ENCODE measurements at places on chromosomes 1 and 21.

GRCh38 chr1:109241344-109241743 lies 8.0 kb upstream of the CELSR2 start:
- no peak for DNase-seq

DNA sequence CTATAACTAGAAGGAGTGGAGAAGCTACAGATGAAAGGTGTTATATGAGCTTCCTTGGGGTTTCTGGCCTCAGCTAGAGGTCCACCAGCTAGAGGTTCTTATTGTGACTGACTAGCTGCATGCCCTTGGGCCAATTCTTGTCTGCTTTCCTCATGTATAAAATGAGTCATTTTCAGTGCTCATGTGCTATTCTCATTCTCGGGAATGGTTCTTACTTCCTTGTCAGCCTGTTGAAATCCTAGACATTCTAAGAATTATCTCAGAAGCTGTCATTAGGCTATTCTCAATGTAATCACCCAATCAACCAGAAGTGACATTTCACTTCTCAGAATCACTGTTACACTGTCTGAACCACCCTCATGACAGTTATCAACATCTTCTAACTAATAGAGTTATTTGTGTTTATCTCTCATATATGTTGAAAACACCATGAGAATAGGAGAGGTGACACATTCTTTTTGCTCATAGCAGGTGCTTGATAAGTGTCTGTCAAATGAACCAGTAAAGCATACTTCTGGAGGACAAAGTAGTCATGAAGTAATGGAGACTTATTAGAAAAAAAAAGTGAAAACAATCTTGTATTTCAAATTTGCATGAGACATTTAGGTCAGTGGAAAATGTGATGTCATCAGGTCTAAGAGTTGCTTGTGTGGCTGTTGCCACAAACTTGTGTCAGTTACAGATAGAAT lies 122.8 kb upstream of the IVNS1ABP start:
- no peak for DNase-seq

- DNase-seq, result no peak
These were observed 9.1 kb downstream of the AHDC1 start for GRCh38 chr1:27594564-27595510.

DNA sequence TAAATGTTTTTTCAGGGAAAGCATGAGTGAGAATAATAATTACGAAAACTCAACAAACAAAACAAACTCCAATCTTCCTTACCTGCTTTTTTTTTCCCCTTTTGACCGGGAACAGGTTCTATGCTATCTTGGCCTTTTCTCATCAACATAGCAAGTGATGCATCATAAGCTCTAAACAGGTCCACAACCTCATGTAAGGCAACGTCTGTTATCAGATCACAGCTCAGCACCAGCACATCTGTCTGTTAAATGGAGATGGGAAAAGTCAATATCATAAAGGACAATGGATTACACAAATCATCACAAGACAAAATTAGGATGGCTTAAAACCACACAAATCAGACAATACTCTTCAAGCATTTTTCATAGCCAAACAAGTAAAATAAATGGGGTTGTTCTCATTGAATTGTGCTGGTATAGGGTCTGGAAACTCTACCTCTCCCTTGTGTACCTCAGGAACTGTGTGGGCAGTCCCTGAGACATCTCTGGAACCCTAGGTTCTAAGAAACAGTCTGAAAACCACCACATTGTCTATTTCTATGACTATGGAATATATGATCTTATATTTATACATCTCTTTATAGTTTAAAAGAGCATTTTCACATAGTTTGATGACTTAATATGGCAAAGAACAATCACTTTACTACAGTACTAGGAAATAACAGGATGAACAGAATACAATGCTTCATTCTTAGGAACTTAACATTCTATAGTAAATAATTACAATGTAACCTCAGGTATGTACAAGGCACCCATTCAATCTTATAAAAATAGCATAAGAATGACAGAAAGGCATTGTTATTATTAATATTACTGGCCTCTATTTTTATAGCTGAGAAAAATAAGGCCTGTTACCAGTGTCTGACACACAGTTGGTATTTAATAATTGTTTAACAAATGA lies 44.7 kb downstream of the EIF2B3 start:
- no peak for DNase-seq

DNA sequence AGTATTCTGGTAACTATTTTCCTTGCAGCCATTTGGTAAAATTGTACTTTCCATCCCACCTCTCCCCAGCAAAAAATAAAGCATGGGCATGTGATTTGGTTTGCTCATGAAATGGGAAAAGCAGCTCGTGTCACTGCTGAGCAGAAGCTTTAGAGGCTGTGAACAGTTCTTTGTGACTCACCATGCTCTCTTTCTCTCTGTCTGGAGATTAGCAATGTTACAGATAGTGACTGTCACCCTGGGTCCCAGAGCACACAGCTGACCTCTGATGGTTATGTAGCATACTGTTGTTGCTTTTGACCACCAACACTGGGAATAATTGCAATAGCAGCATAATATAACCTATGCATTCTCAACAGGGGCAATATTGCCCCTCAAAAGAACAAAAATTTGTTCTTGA lies 70.6 kb downstream of the RGS2 start:
- DNase-seq, result no peak

DNA sequence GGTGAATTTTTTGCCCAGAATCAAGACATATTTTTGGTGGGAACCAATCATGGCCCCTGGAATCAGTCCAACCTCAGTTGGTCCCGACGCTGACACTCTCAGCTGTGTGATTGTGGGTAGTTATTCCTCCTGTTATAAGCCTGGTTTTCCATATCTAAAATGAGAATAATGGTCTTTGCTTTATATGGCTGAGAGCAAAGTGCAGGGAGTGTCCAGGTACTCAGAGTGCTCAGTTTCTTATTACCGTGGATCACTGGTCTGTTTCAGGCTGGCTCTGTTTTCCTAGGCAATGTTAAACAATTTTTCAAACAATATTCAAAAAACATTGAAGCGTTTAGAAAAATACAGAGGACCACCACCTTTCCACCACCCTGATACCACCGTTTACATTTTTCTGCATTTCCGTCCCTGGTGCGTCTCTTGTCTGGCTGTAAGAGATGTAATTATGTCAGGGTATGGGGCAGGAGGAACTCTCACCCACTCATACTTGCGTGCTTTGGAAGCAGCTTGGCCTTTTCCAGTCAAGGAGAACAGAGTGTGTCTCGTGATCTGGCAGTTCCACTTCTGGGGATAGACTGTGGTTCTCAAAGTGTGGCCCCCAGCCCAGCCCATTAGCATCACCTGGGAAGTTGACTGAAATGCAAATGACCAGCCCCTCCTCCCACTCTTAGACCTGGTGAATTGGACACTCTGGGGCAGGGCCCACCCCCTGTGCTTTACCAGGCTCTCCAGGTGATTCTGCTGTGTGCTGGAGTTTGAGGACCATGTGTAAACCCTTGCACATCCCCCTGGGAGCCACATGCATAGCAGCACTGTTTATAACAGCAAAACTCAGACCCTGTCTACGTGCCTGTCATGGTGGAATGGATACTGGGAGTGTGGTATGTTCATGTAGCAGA lies 6.8 kb downstream of the MX1 start:
- no peak for DNase-seq

- DNase-seq, result no peak
These were observed 261.0 kb downstream of the RHOU start for GRCh38 chr1:228996281-228996680.

DNA sequence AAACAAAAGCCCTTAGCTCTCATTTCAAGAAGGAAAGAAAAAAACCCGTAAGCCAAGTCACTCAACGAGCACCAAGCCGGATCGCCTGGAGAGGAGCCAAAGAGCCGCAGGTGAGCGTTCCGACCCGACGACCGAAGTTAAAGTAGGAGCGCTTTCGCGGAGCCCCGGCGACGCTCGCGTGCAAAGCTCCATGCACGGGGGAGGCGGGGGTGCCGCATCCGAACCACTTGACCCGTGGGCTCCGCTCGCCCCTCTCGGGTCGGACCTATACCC lies 382 bp downstream of the GPBP1L1 start:
- DNase-seq, result no peak

GRCh38 chr1:183278739-183279591 lies 92.9 kb downstream of the LAMC2 start:
- no peak for DNase-seq

DNA sequence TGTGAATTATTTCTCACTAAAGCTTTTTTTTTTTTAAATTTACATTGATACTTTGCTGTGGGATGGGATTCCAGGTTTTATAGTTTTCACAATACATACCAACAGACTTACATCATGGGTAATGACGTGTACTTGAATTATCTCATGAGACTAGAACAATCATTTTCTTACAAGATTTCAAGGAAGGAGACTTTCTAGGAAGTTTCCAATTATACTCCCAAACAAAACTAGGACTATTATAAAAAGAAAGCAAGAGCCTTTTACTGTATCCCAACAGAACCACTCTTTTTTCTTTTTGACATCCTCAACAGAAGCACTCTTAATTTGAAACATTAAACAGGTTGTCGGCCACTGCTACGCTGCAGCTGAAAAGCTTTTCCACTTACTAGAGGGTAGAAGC lies 48.7 kb downstream of the TESK2 start:
- no peak for DNase-seq

- no peak for DNase-seq
These were observed 10.8 kb upstream of the A3GALT2 start for GRCh38 chr1:33331444-33332356.

- no peak for DNase-seq
These were observed 93.4 kb upstream of the KCNK1 start for GRCh38 chr1:233520261-233521191.

DNA sequence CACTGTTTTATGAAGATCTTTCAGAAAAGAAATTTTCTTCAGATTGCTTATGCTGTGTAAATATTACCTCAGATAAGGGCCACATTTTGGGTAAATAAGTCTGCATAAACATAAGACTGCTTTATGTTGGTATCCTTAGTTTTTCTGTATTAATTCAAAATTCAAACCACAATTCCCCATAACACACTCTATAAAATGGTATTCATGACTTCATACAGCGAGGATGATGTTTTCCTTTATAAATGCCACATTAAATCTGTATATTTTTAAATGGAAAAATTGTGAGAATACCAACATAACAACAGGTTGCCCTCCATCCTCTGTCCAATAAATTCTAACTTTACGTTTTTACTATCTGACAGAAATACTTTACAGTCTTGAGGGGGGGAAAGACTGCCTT lies 248.7 kb upstream of the CXADR start:
- no peak for DNase-seq

- no peak for DNase-seq
These were observed 21.3 kb upstream of the PKP1 start for GRCh38 chr1:201261771-201262547.

- no peak for DNase-seq
These were observed 125.2 kb upstream of the PBX1 start for GRCh38 chr1:164433818-164434170.

DNA sequence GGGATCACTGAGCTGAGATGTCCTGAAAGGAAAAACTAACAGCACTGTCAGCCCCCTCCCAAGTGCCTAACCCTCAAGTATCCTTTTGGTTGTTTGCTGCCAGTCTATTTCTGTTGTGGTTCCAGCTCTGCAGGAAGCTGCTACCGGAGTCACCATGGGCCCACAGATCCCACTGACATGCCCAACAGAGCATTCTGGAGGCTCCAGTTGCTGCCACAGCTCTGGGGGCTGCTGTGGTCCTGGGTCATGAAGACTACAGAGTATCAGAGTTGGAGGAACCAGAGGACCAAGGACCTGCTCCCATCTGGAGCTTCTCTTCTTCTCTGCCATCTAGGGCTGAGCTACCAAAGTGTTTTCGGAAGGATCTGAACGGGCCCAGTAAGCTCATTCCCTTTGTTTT lies 910 bp downstream of the LCE3A start:
- no peak for DNase-seq

DNA sequence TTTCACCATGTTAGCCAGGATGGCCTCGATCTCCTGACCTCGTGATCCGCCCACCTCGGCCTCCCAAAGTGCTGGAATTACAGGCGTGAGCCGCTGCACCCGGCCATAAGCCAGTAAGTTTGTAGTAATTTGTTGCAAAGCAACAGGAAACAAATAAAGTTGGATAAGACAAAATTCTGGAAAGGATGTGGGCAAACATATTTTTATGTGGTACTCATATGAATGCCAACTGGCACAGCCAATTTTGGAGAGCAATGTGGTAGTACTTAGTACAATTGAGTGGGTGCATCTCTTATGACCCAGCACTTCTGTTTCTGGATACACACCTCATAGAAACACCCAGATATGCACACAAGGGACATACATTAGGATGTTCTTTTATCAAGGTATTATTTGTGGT lies 8.4 kb upstream of the IL12RB2 start:
- DNase-seq, result no peak

- no peak for DNase-seq
These were observed 50.2 kb downstream of the KCNN3 start for GRCh38 chr1:154819628-154820590.

- no peak for DNase-seq
These were observed 20.0 kb upstream of the WARS2 start for GRCh38 chr1:119160409-119160808.

DNA sequence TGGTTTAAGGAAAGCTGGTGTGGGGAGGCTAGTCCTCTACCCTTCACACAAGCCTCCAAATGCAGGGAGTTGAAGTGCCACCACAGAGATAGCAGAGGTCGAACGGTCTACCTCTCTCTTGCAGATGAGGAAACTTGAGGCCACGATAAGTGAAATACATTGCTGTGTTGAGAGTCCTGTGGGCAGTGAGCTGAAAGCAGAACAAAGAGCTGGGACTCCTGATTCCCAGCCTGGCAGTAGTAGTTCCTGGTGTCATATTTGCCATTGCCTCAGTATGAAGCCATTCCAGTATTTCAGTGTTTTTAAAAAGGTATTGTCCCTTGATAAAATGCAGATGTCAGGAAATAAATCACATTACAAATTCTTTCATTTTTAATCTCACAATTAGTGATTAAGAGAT lies 28.6 kb downstream of the AK4 start:
- no peak for DNase-seq

- DNase-seq, result no peak
These were observed 284.6 kb upstream of the DPYD start for GRCh38 chr1:98205291-98206017.

DNA sequence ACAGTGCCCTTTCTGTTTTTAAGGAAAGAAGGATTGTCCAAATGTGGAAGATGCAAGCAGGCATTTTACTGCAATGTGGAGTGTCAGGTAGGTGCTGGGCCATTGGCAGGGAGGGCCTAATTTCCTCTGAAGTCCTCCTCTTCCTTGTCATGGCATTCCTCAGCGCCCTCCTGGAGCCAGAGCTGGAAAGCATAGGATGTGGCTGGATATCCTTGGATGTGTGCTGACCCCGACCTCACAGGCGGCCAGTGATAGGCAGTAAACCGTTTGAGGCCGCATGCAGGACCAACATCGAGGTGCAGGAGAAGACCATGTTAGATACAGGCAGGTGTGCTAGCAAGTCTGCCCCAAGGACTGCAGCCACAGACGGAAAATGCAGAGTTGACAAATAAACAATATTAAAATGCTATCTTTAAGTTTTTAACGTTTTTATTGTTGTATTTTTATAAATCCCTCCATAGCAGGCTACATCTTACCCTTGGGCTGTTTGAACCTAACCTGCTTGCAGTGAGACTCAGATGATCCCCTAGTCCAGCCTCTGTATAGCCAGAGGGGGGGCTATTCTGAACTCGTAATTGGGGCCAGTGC lies 24.3 kb downstream of the SMYD2 start:
- no peak for DNase-seq

- DNase-seq, result no peak
These were observed 45.1 kb downstream of the ERI3 start for GRCh38 chr1:44310006-44310405.

GRCh38 chr1:3819771-3820200 lies 23.5 kb upstream of the LRRC47 start:
- DNase-seq, result no peak

All from hematopoietic multipotent progenitor cell (in vitro differentiated cells).